ENCODE measurements at places on chromosomes 12 and 14. TPM values are rescaled to one million over a fixed set of nuclear protein-coding genes. Genes with fewer than 3 reads are reported as not detected.
A peak's percentile ranks its signal among the peaks of the same experiment; 100 is the strongest.

- DNase-seq = no peak
- peaks cover 2% of the 10 kb centered on the region for H3K27me3 ChIP-seq
- no peak overlapping the region for H3K27ac ChIP-seq
Measured at GRCh38 chr12:3389986-3390385, 101.0 kb upstream of the PRMT8 start.

- H3K4me1 ChIP-seq = no peaks in the 10 kb centered on the region
- no peak overlapping the region for H3K27ac ChIP-seq
- H3K36me3 ChIP-seq = no peaks in the 10 kb centered on the region
Measured at GRCh38 chr14:88815980-88816379, 8.5 kb upstream of the TTC8 start.

- no peak for DNase-seq
- no peak overlapping the region for H3K27ac ChIP-seq
- H3K4me3 ChIP-seq = no peak overlapping the region
- no peaks in the 10 kb centered on the region for H3K4me1 ChIP-seq
- H3K27me3 ChIP-seq = no peaks in the 10 kb centered on the region
Measured at GRCh38 chr12:31989571-31990362, 30.6 kb downstream of the RESF1 start.

- DNase-seq = no peak
- H3K4me1 ChIP-seq = no peaks in the 10 kb centered on the region
- no peak overlapping the region for H3K27ac ChIP-seq
- peaks cover 12% of the 10 kb centered on the region for H3K36me3 ChIP-seq
- H3K4me3 ChIP-seq = no peak overlapping the region
Measured at GRCh38 chr14:44971459-44971858, 9.5 kb downstream of the TOGARAM1 start.

- no peaks in the 10 kb centered on the region for H3K4me1 ChIP-seq
- no peaks in the 10 kb centered on the region for H3K27me3 ChIP-seq
- H3K4me3 ChIP-seq = no peak overlapping the region
- peaks cover 5% of the 10 kb centered on the region for H3K36me3 ChIP-seq
Measured at GRCh38 chr12:110677982-110678381, 10.9 kb downstream of the HVCN1 start.

GRCh38 chr12:5166976-5167375, 123.3 kb downstream of the KCNA5 start:
- no peaks in the 10 kb centered on the region for H3K4me1 ChIP-seq
- no peak overlapping the region for H3K27ac ChIP-seq
- H3K27me3 ChIP-seq = peaks cover 7% of the 10 kb centered on the region

GRCh38 chr12:123131291-123131832, 19.5 kb downstream of the PITPNM2 start:
- H3K36me3 ChIP-seq = no peaks in the 10 kb centered on the region
- no peaks in the 10 kb centered on the region for H3K27me3 ChIP-seq
- no peak overlapping the region for H3K4me3 ChIP-seq
- DNase-seq = no peak
- peak overlapping the region; percentile 37 for H3K27ac ChIP-seq

DNA sequence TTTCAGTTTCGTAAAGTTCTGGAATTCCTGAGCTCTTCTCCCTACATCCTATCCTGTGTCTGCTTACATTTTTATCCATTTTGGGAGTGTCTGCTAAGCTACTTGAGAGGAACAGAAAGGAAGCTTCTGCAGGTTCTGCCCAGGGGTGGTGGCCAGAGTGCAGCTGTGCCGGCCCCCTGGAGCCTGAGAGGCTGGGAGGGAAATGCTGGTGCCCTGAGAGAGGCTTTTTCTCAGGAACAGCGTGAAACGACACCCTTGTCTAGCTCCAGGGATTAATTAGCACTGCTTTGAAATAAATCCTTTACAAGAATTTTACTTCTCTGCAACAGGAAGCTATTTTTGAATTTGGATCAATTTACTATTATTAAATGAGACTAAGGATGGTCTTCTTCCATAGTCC, 165.4 kb downstream of the SLC15A5 start:
- H3K4me1 ChIP-seq = no peaks in the 10 kb centered on the region
- no peaks in the 10 kb centered on the region for H3K36me3 ChIP-seq
- H3K27me3 ChIP-seq = no peaks in the 10 kb centered on the region
- H3K27ac ChIP-seq = no peak overlapping the region
- DNase-seq = no peak

- H3K27ac ChIP-seq = no peak overlapping the region
- H3K27me3 ChIP-seq = no peaks in the 10 kb centered on the region
- DNase-seq = no peak
- H3K4me3 ChIP-seq = no peak overlapping the region
Measured at GRCh38 chr14:55328317-55328716, 57.1 kb downstream of the FBXO34 start.

DNA sequence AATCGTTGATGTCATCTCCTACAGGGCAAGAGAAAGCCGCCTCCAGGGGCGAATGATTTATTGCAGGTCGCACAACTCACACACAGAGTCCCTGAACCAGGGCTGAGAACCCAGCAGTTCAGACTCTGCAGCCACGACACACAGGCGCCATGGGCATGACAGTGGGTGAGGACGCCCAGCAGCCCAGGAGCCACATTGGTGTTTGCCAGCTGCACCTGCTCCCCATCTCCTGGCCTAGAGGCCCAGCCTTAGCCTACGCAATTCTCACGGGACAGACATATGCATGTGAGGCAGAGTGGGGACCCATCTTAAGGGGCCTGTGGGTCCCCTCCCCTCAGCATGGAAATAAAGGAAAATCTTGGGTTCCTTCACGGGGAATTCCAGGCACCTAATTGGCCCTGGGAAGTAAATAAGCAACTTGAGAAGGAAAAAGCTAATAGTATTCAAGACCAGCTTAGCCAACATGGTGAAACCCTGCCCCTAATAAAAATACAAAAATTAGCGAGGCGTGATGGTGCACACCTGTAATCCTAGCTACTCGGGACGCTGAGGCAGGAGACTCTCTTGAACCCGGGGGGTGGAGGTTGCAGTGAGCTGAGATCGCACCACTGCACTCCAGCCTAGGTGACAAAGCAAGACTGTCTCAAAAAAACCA, 69.3 kb downstream of the RIMBP2 start:
- H3K4me1 ChIP-seq = no peaks in the 10 kb centered on the region
- no peak overlapping the region for H3K27ac ChIP-seq
- no peaks in the 10 kb centered on the region for H3K27me3 ChIP-seq
- H3K4me3 ChIP-seq = no peak overlapping the region

DNA sequence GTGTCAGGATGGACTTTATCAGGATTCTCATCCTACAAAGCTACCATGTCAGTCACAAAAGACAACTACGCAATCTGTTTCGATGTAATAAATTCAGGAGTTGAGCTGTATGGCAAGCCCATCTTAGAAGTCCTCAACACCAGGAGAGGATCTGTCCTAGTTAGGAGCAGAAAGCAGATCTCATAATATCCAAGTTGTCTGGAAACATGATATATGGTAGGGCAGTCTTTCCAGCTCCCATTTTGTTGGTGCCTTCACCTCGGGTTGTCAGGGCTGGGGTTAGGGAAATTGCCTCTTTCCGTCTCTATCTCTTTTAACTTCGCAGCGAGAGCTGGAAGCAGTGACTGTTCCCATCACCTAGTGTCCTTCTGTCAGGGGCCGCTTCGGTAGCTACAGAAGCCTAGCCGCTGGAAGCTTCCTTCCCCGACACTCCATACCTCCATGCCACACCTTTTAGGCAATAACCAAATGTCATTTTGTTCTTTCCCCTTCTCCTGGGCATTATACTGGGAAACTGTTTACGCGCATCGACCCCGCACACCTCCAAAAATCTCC, 1.4 kb downstream of the NIN start:
- H3K4me1 ChIP-seq = peaks cover 8% of the 10 kb centered on the region
- H3K27me3 ChIP-seq = no peaks in the 10 kb centered on the region
- no peak overlapping the region for H3K27ac ChIP-seq
- no peak for DNase-seq
- H3K36me3 ChIP-seq = no peaks in the 10 kb centered on the region

SLC6A13 gene
- polyA plus RNA-seq = 1.0 TPM

CAPZA3 gene
- not detected for polyA plus RNA-seq

CFAP251 gene
- polyA plus RNA-seq = 6.9 TPM

TAS2R46 gene
- polyA plus RNA-seq = not detected

A2M gene
- 377 TPM for polyA plus RNA-seq

TAS2R9 gene
- not detected for polyA plus RNA-seq

E2F7 gene
- polyA plus RNA-seq = 0.24 TPM

All from lung (tissue), 17 donors.